ENCODE measurements at places on chromosomes 6 and 20.

DNA sequence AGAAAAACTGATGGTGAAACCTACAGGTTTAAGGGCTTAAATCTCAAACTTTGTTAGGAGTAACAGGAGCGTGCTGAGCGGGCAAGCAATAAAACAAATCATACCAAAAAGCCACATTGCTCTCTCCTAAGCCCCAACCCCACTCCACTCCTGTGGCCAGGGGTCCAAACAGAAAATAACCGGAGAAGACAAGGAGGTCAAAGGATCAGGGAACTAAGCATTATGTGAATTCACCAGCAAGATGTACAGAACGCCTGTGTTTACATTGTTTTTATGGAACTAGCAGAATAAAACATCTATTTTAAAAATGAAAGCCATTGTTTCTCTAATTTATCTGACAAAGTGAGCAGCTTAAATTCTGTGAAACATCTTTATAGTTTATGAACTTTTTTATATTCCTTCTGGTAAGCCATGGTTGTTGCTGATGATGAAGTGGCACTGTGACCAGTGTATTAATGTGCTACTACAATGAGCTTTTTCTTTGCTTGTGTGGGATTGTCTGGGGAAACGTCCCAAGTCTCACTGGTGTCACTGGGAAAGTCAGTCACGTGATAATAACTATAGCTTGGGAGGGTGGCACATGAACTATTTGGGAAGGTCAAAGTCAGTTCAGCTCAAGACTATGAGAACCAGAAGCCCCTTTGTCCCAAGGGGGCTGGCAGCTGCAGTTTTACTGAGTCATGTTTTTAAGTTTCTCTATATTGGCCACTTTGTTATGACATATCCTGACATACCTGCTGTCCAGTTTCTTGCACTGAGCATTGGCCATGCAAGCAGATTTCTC lies 9.8 kb downstream of the FAM210B start:
- no peak for DNase-seq

DNA sequence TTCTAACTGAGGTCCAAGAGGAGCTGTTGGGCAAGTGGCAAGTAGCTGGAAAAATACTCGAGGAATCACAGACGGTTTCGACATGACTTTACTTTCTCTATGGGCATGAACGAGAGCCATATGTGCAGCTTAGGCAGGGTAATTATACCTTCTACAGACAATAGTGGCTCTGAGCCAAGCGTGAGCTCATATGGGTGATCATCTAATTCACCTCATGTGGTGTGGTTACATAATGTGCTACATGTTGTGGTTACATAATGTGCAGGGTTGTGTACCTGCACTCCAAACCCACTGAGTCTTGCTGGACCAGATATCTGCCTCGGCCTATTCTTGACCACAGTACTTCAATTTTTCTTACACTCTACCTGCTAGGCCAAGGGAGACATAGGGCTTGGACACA lies 771.7 kb upstream of the EYS start:
- DNase-seq = no peak

DNA sequence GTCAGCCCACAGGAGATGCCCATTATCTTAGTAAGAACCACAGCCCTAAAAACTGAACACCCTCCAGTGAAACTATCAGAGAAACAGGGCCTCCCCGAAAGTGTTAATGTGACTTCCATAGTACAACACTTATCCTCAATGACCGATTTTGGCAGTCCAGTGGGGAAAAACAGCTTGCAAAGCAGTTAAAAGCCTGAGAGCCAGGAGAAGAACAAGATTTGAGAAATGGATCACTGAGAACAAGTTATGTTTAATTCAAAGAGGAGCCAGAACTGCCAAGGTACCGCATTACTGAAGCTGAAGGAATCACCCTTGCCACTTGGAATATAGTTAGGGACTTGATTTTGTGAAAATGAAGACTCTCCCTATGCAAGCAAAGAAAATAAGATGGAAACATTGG lies 236.9 kb downstream of the QKI start:
- DNase-seq = no peak

- DNase-seq = no peak
Measured at GRCh38 chr20:3323398-3323797, 84.1 kb downstream of the DNAAF9 start.

DNA sequence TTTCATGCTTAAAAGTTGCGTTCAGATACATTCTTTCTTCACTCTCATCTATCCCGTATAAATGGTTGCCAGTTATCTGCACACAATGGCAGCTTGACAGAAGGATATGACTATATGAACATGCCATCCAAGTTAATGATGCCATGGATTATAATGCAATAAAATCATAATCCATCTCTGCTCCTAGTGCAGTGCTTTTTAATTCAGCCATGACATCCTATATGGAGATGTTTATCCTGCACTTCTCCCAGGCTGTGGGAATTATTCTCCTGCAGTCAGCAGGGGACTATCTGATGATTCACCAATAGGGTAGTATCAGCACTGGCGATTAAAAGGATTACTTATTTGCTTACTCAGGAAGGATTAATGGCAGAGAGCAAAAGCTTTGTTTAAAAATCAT lies 273.8 kb downstream of the SAMD5 start:
- no peak for DNase-seq

DNA sequence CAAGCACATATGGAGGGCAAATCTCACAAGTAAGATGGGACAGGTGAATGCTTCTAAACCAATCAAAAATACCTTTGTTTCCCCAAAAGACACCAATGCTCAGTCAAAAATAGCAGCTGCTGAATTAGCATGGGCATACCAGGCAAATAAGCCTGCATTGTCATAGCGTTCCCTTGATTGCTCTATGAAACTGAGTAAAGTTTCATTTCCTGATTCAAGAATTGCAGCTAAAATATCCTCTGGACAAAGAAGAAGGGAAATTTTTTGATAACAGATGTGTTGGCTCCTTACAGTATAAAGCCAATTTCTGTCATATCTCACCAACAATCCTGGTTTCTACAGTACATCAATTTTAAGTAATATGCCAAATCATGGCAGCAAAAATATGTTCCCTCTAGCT lies 3.3 kb upstream of the TMEM14A start:
- DNase-seq = no peak

Measured in thoracic aorta (tissue), 2 donors.